ENCODE measurements at places on chromosomes 4 and X. TPM values are rescaled to one million over a fixed set of nuclear protein-coding genes. Genes with fewer than 3 reads are reported as not detected.

Gene SLC6A14
- 7.5 TPM for polyA plus RNA-seq

Gene VSIG4
- 36.6 TPM for polyA plus RNA-seq

Gene BDH2
- polyA plus RNA-seq: 31.7 TPM

- no peaks in the 10 kb centered on the region for H3K27me3 ChIP-seq
- H3K4me3 ChIP-seq: no peak overlapping the region
- no peak overlapping the region for H3K27ac ChIP-seq
- no peaks in the 10 kb centered on the region for H3K36me3 ChIP-seq
Observed at GRCh38 chr4:7531640-7531994, 96.9 kb upstream of the PSAPL1 start.

GRCh38 chr4:184674011-184674410 is 24.5 kb downstream of the PRIMPOL start:
- H3K27me3 ChIP-seq: no peaks in the 10 kb centered on the region
- peaks cover 60% of the 10 kb centered on the region for H3K36me3 ChIP-seq

DNA sequence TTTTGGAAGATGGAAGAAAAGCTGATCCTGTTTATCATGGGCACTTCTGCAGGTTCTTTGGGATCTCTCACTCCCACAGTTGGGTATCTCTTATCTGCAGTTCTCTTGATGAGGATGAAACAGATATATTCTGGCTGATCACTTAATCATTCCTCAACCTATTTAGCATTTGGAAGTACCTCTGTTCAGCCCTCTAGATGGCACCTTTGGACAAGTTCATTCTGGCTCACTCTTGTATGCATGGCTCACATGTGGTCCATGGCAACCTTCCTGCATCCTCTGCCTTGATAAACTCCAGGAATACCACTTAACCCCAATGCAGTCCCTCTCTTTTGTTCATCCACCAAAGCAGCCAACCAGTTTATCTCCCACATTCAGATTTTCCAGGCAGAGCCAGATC is 74.2 kb downstream of the SMARCA5 start:
- H3K27ac ChIP-seq: no peak overlapping the region
- H3K4me1 ChIP-seq: no peaks in the 10 kb centered on the region
- H3K27me3 ChIP-seq: no peaks in the 10 kb centered on the region

- DNase-seq: no peak
- peaks cover 5% of the 10 kb centered on the region for H3K4me1 ChIP-seq
- H3K4me3 ChIP-seq: no peak overlapping the region
- no peaks in the 10 kb centered on the region for H3K36me3 ChIP-seq
- no peaks in the 10 kb centered on the region for H3K27me3 ChIP-seq
Observed at GRCh38 chr4:37821953-37822605, 4.4 kb upstream of the PGM2 start.

DNA sequence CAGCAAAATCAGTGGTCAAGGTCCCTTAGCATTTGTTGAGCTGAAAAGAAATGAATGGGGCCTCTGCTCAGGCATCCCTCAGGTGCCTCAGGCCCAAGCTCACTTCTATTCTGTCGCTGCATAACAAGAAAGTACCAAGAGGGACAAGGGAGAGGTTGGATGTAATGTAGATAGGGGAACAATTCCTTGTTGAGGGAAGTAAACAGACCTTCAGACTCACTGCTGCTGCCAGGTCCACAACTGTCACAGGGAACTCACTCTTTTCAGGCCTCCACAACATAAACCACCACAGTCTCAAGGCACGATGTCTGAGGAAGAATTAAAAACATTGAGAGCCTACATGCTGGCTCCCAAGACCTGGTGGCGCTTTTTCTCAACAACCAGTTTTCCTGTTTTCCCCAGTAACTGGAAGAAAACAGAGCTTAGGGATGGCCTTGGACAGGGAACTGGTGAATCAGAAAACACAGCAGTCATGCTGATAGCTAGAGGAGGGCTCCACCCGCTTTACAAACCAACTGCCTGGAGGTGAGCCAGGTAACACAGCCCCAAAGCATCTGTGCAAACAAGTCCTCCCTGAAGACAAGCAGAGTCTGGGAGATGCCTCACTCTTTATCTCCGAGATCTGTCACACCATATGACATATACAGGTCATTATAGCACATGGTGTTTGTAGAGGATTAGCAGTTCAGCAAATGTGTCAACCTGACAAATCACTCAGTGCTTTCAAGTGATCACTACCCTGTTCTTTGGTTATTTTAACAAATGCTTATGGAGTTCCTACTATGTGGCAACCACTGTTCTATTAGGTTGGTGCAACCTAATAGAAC is 14.3 kb upstream of the AWAT1 start:
- no peaks in the 10 kb centered on the region for H3K27me3 ChIP-seq
- H3K27ac ChIP-seq: no peak overlapping the region
- no peaks in the 10 kb centered on the region for H3K36me3 ChIP-seq
- H3K4me3 ChIP-seq: no peak overlapping the region
- no peak for DNase-seq
- no peaks in the 10 kb centered on the region for H3K4me1 ChIP-seq

DNA sequence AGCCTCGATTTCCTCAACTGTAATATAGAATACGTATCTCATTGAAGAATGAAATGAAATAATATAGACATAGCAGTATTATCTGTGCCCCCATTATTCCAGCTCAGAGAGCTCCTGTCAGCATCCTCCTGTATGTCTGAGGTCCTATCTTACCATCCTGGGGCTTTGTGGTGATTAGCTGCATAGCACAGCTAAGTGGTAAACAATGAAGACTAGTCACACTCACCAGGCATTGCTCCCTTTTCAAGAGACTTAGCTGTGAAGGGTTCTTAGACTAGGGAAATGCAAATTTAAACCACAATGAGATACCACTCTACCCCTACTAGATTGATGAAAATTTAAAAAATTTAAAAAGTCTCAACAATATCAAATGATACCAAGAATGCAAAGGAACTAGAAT is 172.9 kb downstream of the SLC39A8 start:
- no peaks in the 10 kb centered on the region for H3K4me1 ChIP-seq
- DNase-seq: no peak
- H3K36me3 ChIP-seq: no peaks in the 10 kb centered on the region
- no peak overlapping the region for H3K4me3 ChIP-seq
- H3K27ac ChIP-seq: no peak overlapping the region

DNA sequence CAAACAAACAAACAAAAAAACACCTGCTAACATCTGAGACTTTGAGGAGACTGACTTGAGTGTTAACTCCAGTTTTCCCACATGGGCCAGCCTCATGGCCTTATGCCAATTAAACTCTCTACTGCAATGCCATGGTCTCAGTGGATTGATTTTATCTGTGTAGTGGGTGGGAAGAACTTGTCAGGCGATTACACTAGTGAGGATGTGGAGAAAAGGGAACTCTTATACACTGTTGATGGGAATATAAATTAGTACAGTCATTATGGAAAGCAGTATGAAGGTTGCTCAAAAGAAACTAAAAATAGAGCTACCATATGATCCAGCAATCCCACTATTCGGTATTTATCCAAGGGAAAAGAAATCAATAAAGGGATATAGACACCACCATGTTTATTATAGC is 12.8 kb upstream of the XIAP start:
- no peak overlapping the region for H3K27ac ChIP-seq
- H3K36me3 ChIP-seq: no peaks in the 10 kb centered on the region
- no peaks in the 10 kb centered on the region for H3K27me3 ChIP-seq
- no peak overlapping the region for H3K4me3 ChIP-seq
- DNase-seq: no peak

GRCh38 chr4:18684932-18685331 is 663.4 kb upstream of the LCORL start:
- no peaks in the 10 kb centered on the region for H3K36me3 ChIP-seq
- H3K4me1 ChIP-seq: no peaks in the 10 kb centered on the region

Measured in sigmoid colon (tissue), 7 donors.